ENCODE measurements at places on chromosomes 13 and 19.

GRCh38 chr13:106630650-106631049 lies 62.7 kb upstream of the ARGLU1 start:
- no peak for DNase-seq

GRCh38 chr19:30855442-30855841 lies 483.3 kb downstream of the ZNF536 start:
- no peak for DNase-seq

DNA sequence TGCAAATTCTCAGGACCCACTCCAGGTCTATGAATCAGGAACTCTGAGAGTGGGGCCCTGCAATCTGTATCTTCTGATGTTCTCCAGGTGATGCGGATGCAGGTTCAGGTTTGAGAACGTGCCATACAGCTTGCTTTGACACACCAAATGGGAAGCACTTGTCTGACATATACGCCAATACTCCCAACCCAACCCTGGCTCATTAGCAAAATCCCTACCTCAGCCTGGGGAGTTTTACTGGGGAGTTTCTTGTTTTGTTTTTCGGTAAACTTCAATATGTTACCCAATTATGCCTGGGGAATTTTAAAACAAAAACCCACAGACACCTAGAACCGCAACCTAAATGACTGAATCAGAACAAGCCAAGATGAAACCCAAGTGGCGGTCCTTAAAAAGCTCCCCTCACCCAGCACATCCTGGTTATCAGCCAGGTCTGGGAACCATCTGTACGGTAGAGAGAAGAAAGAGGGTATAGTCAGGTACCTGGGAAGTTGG lies 41.2 kb downstream of the ABCC4 start:
- no peak for DNase-seq

GRCh38 chr13:30744056-30744680 lies 8.8 kb downstream of the ALOX5AP start:
- peak; percentile 77 for DNase-seq

- DNase-seq, result no peak
Observed at GRCh38 chr13:107202371-107203023, 634.6 kb upstream of the ARGLU1 start.

- DNase-seq, result peak; percentile 29
Observed at GRCh38 chr19:45752639-45753038, 16.4 kb downstream of the SIX5 start.

- no peak for DNase-seq
Observed at GRCh38 chr13:81116461-81117282, 775.7 kb upstream of the SPRY2 start.

Data from suppressor macrophage treated with lipopolysaccharide for 1 hour (primary cell).